ENCODE measurements at places on chromosomes 2 and 18. TPM values are rescaled to one million over a fixed set of nuclear protein-coding genes. Genes with fewer than 3 reads are reported as not detected.

DNA sequence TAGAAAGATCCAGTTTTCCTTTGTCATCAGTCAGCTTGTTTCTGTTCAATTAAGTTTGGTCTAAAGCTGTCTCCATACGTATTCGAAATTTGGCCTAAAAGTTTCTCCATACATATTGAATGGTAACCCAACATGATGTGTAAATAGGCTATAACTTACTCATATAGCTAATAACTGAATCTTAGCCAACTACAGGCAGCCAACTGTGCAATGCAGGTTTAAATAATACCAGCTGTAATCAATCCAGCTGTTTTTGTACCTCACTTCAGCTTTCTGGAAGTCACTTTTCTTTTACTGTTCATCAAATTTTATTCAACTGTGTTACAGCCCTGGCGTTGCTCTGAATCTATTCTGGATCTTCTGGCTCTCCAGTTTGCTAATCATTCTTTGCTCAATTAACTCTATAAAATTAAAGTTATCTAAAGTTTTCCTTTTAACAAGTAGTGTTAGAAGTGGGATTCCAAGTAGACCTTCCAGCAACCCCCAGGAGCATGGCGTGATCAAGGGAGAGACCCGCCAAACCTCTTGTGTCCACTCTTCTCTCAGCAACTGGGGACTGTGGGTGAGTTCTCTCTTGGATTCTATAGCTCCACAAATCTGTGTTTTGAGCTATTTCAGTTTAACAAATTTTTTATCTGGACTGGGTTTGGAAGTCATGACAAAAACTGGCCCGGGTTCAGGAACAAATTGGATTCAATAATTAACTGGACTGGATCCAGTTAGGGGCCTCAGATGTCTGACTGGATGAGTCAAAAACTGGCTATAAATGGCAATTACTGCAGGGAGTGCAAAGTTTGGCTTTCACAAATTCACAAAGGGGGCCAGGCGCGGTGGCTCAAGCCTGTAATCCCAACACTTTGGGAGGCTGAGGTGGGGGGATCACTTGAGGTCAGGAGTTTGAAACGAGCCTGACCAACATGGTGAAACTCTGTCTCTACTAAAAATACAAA lies 329.7 kb upstream of the ST6GAL2 start:
- DNase-seq, result no peak

DNA sequence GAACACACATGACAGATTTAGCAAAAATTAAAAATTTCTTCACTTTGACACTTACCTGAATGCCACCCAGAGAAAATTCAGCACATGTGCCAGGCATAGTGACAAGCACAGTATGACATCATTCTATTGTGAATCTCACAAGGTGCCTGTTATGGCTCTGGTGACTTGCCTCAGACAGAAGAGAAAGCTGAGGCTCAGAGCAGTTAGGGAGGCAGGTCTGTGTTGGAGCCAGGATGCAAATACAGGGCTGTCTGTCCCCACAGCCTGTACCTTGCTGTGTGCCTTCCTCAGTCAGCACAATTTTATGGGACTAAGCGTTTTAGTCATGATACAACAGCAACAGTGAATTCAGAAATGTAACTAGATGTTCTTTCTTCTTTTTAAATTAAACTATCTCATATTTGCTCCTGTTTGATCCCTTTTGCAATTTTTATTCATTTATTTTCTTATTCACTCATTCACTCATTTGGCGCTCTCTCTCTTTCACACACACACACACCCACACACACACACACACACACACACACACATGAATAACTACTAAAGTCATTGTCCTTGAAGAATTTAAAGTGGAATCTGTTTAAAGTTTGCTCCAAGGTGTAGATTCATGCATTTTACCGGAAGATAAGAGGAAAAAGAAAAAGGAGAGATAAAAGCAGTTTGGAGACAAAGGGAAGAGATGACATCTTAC lies 37.9 kb upstream of the CTAGE1 start:
- DNase-seq, result no peak

DNA sequence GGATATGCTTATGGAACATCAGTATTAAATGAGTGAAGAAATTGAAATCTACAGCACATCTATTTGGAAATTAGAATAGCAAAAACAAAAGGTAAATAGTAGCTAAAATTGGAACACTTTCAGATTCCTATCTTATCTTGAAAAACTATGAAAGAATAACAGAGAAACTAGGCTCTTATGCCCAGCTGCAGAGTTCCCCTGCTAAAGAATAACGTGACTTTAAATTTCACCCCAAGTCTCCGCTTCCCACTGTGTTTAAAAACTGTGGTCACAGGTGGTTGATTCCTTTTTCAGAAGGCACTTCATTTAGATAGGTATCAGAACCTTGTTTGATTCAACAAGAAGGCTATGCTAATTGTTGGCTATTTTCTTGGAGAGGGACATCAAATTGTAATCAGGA lies 30.1 kb downstream of the ARHGAP28 start:
- DNase-seq, result no peak

GRCh38 chr2:142030735-142031134 lies 100.1 kb downstream of the LRP1B start:
- DNase-seq, result no peak

DNA sequence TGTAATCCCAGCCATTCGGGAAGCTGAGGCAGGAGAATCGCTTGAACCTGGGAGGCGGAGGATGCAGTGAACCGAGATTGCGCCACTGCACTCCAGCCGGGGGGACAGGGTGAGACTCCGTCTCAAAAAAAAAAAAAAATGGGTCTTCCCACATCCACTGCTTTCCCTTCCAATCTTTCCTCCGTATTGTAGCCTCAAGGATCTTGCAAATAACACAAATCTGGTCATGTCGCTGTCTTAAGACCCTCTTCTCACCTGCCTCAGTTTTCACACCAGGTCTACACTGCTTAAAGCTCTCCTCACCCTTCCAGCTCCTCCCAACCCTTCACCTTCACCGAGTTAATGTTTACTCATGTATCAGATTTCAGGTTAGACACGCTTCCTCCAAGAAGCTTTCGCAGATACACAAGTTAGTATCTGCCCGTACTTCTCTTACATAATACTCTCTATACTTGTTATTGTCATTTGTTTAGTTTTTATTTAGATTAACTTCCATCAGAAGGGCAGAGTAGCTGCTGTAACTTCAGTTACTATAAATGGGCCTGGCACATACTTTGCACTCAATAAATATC lies 1.5 kb downstream of the IER3IP1 start:
- DNase-seq, result peak; percentile 51

DNA sequence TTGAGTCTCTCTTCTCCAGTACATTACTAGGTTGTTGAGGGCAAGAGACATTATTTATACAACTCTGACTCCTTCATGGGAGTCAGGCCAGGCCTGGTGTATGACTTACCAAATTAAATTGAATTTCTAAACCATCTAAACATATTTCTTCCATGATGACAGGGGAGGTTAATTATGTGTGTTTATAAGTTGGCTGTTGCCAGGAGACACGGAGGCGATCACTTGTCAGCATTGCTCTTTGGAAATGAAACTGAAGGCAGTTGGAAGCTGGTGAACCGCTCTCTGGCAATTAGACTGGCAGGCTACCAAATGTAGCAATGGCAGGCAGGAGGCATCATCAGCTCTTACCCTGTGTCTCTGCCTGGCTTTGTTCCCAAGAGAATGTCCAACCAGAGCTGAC lies 241.4 kb downstream of the KCNS3 start:
- DNase-seq, result peak; percentile 11

SLC4A5 gene
- 0.43 TPM for polyA plus RNA-seq

UNC80 gene
- 0.33 TPM for polyA plus RNA-seq
